ENCODE measurements at places on chromosomes 12 and 14.

GRCh38 chr12:109759595-109759994, 46.0 kb downstream of the FAM222A start:
- DNase-seq = no peak

- peak; percentile 73 for DNase-seq
These were observed 2.9 kb downstream of the RDH12 start for GRCh38 chr14:67704484-67705089.

DNA sequence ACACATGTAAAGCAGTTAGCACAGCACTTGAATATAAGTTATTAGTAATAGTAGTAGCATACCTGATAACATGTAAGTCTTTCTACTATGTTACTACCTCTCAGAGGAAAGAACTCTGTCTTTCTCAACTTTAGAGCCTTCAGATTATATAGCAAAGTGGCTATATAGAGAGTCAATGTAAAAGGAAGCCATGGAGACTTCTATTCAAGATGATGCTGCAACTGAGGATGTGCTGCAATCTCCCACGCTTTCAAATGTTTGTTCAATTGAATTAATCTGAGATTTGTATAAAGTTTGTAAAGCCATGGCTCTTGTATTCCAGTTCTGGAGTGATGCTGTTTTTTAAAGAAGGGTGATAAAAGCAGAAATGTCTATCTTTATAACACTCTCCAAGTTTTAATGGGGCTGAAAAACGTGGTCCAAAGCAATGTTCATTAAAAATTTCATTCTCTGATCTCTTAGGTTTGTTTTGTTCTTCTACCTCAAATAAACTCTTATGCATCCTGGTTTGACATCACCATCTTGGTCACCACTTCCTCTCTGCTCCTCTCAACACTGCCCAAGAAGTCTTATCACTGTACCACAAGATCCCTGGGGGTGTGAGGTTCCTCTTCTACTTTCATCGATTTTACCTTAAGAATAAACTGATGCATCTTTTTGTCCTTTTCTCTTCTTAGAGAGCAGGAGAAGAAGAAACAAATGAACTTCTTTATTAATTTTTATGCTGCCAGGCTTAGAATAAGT, 40.6 kb downstream of the C12orf42 start:
- no peak for DNase-seq

DNA sequence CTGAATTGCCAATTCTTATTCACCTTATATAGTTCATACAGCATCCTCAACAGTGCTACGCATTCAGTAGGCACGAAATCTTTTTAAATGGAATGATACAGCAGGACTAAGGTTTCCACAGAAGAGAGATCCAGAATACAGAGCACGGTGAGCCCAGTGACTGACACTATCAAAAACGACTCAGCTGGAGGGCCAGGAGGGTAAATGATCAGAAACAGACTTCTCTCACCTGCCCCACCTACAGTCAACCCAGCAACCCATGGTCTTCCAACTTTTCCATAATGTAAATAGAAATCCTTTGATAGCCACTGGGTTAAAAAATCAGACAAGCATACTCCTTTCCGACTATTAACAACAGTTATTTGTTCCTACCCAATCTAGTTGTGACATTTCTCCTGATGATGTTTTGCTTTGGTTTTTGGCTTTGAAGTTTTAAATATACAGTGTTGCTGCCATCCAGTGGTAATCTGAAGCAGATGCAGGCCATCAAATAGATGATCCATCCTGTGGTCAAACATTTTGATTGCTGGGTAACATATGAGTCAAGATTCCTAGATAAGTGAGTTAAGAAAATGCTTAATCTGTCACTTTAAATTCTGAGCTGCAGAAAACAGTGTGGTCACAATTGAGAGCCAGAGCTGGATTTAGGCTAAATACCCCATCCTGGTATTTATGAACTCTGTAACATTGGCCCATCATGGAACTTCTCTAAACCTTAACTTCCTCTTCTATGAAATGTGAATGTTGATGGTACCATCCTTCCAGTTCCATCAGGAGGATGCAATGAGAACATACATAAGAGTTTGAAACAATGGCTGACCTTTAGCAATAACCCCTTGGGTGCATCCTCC, 42.0 kb downstream of the GPHB5 start:
- DNase-seq = peak; percentile 72

- DNase-seq = no peak
These were observed 219.8 kb upstream of the AMIGO2 start for GRCh38 chr12:47299586-47299985.

DNA sequence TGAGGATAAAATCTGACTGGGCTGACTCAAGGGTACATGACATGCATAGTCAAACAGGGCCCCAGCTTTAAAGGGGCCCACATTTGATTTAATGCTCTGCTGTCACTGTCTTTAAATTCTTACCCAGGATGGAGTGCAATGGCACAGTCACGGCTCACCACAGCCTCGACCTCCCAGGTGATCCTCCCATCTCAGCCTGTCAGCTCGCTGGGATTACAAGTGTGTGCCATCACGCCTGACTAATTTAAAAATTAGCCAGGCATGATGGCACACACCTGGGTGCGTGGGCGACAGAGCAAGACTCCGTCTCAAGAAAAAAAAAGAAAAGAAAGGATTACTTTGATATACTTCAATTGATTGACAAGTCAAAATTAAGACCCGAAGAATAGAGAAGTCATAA, 9.2 kb upstream of the PLBD1 start:
- no peak for DNase-seq
